T-helper 2 cell treated with Interferon-gamma antibody and Interleukin-4, amounts not matched to agents 5 μg/mL and 100 μg/mL, for 36 hours (primary cell): ENCODE measurements at places on chromosomes 13 and 19.

- DNase-seq: no peak
These were observed 70.5 kb downstream of the IRS2 start for GRCh38 chr13:109715902-109716301.

DNA sequence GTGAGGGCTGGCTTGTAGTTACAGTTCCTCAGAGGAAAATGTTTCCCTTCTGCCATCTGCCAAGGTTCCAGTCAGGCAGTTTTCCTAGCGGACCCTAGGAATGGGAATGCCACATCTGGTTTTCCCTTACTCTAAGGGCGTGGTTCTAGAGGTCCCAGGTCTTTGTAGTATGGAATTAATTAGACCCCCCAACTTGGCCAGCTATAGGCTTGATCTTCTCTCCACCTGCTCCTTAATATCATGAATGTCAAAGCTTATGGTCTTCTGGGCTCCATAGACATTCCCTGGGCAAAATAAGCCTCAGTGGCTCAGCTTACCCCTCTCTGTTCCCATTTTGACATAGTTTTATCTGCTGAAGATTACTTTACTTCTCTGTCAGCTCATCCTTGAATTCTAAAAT, 70.0 kb downstream of the ZNF568 start:
- DNase-seq: no peak

- no peak for DNase-seq
These were observed 3.8 kb downstream of the SBSN start for GRCh38 chr19:35524181-35524837.

GRCh38 chr13:68066879-68067513, 836.9 kb upstream of the PCDH9 start:
- no peak for DNase-seq

DNA sequence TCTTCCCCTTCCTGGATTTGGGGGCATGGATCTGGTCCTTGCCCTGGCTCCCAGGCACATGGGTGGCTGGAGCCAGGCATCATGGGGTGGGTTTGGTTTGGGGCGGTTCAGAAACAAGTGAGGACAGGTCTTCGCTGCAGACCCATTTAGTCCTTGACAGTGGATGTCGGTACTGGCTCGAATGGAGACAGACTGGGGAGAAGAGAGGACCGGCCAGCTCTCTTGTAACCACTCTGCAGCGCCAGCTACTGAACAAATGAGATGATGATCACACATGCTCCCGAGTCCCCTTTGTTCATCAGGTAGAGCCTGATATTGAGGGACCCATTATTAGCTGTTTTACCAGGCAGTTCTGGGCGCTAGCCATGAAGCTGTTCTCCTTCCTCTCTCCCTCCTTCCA, 64.5 kb downstream of the CHST8 start:
- DNase-seq: no peak

DNA sequence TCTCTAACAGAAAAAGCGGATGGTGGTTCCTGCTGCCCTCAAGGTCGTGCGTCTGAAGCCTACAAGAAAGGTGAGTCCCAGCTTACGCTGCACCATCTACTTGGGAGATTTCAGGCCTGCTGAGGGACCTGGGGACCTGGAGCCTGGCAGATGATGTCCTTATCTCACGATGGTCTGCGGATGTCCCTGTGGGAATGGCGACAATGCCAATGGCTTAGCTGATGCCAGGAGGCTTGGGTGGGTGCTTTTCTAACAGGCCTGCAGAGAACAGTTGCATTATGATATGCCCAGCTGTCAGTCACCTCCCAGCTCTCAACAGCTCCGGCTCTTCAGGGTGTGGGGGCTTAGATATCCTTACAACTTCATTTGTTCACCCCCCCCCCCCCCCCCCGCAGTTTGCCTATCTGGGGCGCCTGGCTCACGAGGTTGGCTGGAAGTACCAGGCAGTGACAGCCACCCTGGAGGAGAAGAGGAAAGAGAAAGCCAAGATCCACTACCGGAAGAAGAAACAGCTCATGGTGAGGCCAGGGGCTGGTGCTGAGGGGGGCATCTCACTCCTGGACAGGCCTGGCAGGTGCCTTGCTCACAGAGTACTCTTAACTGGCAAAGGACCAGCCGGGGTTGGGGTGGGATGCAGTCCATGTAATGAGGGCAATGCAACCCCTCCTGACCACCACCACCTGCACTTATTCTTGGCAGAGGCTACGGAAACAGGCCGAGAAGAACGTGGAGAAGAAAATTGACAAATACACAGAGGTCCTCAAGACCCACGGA, 3.8 kb downstream of the RPL13A start:
- DNase-seq: no peak

DNA sequence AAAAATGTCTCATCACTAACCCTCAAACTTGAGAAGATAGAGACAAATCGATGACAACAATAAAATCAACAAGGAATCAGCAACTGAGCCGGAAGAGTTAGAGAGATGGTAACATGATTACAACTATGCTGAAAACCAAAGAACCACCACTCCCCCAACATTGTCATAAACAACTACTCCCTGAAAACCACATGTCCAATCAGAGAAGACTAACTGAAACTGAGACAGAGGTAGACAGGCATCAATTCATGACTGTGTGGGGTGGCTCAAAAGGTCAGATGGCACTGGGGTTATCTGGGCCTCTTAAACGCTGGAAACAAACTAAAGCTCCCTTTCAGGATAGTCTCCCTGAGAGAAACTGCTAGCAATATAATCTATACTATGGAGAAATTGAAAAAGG, 488.8 kb downstream of the KCTD12 start:
- peak; percentile 34 for DNase-seq

- no peak for DNase-seq
These were observed 3.1 kb downstream of the NXNL1 start for GRCh38 chr19:17457616-17458015.
